Smooth muscle cell of the umbilical artery (primary cell): ENCODE measurements at places on chromosomes 7 and 10. TPM values are rescaled to one million over a fixed set of nuclear protein-coding genes. Genes with fewer than 3 reads are reported as not detected.

The GPR26 gene
- total RNA-seq = not detected in 2 replicates

The TRIM73 gene
- 0.59 and 0.74 TPM in 2 replicates for total RNA-seq

The WDR86 gene
- 8.6 TPM in 1 of 2 replicates, not detected in the other for total RNA-seq

The SNCG gene
- 1.8 and 3.3 TPM in 2 replicates for total RNA-seq

The LAMB1 gene
- total RNA-seq = 412 and 432 TPM in 2 replicates

The CHAT gene
- total RNA-seq = not detected in 2 replicates

The SYT15 gene
- total RNA-seq = 0.05 and 0.59 TPM in 2 replicates

The TMEM229A gene
- not detected in 2 replicates for total RNA-seq

The CXCL12 gene
- 5.6 and 8.5 TPM in 2 replicates for total RNA-seq

The WEE2 gene
- total RNA-seq = not detected in 2 replicates

The EVX1 gene
- 0.09 TPM in 1 of 2 replicates, not detected in the other for total RNA-seq

The CARD11 gene
- total RNA-seq = 2.8 and 3.0 TPM in 2 replicates

The OPN4 gene
- total RNA-seq = 0.14 TPM in 1 of 2 replicates, not detected in the other

The RGR gene
- not detected in 2 replicates for total RNA-seq

The TUBAL3 gene
- not detected in 2 replicates for total RNA-seq

The ZNF853 gene
- 3.9 and 5.3 TPM in 2 replicates for total RNA-seq

The PNLIP gene
- total RNA-seq = not detected in 2 replicates

The ITGB8 gene
- total RNA-seq = 7.4 and 12.6 TPM in 2 replicates

The ACTL6B gene
- total RNA-seq = not detected in 2 replicates

The LBX1 gene
- total RNA-seq = not detected in 2 replicates

The PTEN gene
- total RNA-seq = 101 and 106 TPM in 2 replicates

The MYL10 gene
- not detected in 2 replicates for total RNA-seq

The ZFAND2A gene
- 14.6 and 15.1 TPM in 2 replicates for total RNA-seq

The ACBD7 gene
- total RNA-seq = 0.28 and 0.30 TPM in 2 replicates

The RNF32 gene
- total RNA-seq = 0.69 and 1.8 TPM in 2 replicates

The PRF1 gene
- total RNA-seq = not detected in 2 replicates

The AVPI1 gene
- 10.6 and 11.0 TPM in 2 replicates for total RNA-seq

The MALSU1 gene
- 48.4 and 56.6 TPM in 2 replicates for total RNA-seq

The ANKRD61 gene
- 0.23 TPM in 1 of 2 replicates, not detected in the other for total RNA-seq
